ENCODE measurements at places on chromosomes 4 and X. TPM values are rescaled to one million over a fixed set of nuclear protein-coding genes. Genes with fewer than 3 reads are reported as not detected.

GRCh38 chr4:154507156-154507555, 15.6 kb upstream of the DCHS2 start:
- no peak for DNase-seq

- no peak for DNase-seq
Observed at GRCh38 chr4:40055511-40055862, 1.2 kb upstream of the N4BP2 start.

- no peak for DNase-seq
Observed at GRCh38 chr4:168293386-168293975, 25.1 kb downstream of the DDX60 start.

DNA sequence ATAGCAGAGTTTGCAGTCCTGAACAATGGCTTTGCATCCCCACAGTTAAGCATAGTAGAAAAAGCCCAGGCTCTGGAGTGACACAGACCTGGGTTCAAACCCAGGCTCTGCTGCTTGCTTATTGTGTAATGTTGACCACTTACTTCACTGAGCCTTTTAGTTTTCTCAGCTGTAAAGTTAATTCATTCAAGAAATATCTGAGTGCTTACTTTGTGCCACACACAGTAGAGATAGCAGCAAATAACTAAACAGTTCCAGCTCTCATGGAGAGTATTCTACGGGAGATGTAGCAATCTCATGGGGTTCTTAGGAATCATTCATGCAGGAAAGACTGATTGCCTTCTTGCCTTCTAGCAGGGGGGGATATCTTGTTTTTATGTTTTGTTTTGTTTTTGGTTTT, 63.2 kb downstream of the SLC9A6 start:
- no peak for DNase-seq

DNA sequence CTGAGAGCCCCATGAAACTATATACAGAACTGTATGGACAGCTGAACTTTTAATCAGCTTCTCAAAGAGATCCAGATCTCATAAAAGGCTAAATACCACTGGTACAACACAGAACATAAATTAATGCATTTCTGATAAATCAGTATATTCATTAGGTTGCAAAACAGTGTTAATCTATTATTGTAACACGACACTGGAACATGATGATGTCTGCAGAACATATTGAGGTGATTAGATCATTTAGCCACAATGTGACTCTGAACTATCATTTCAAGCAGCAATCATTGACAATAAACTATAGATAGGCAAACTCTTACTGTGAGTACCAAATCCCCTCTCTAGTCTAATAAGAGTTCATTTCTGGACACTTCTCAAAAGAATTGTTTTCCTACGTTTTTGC, 50.3 kb downstream of the GASK1B start:
- no peak for DNase-seq

DNA sequence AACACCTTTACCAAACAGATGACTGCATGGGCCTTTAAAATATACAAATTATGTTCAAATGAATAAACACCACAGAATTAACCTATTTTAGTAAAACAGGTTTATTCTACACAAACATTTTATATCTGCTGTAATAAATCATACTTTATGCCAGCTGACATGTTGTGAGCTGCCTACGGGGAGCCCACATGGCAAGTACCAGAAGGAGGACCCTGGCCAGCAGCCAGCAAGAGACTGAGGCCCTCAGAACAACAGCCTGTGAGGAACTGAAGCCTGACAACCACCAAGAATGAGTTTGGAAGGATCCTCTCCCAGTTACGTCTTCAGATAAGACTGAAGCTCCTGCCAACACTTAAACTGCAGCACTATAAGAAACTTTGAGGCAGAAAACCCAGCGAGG, 377.0 kb downstream of the PDGFC start:
- DNase-seq = no peak

DNA sequence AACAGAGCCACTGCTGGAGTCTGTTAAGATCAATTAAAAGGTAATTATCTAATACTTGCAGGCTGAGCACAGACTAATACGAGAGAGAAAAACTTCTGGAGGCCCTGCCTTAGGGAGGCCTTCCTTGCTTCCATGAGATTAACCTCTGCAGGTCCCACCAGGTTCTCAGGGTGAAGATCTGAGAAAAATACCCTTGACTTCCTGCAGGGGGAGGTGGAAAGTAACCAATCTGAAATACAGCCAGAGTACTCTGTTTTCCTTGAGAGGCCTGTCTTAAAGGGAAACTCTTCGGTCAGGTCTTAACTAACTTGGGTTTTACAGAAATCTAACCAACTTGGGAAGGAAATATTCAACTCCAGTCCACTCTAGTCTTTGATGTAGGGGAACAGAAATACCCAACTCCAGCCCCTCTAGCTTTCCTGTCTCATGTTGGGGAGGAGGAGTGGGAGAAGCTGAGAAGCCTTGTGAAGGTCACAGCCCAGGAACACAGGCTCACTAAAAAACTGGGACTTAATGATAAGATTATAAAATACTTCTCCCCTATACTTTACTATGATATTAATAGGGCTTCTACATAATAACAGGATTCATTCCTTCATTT, 77.1 kb downstream of the TBCK start:
- no peak for DNase-seq

DNA sequence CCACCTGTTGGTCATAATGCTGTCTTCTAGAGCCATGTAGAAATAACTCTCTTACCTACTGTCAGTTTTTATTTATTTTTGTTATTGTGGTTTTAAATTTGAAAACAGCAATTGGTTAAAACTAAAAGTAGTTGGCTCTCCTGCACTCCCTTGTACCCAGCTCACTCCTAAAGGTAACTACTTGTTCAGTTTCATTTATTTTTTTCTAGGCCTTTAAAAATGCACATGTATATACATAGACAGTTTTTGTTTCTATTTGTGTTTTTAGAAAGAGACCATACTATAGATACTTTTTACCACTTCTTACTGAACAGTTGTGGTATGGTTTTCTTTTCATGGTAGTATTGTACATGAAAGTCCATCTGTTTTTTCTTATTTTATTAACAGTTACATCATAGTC, 16.8 kb downstream of the SMAD1 start:
- no peak for DNase-seq

DNA sequence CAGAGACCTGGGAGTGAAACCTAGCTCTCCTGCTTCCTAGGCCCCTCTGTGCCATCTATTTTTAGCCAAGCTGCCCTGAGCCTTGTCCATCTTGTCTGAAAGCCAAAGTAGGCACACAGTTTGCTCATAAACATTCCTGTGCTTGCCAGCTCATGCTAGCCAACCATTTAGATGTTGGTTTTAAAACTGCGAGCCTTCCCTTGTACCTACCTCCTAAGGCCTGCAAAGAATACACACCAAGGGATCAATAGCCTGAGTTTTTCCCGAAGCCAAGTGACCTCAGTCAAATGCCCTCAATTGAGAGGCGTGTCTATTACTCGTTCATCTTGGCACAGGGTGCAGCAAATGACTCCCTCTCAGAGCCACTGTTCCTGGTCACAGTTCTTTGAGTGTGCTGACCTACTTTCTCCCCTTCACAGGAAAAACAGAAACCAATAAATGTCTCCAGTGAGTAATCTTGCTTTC, 48.5 kb downstream of the ZCCHC12 start:
- no peak for DNase-seq

DNA sequence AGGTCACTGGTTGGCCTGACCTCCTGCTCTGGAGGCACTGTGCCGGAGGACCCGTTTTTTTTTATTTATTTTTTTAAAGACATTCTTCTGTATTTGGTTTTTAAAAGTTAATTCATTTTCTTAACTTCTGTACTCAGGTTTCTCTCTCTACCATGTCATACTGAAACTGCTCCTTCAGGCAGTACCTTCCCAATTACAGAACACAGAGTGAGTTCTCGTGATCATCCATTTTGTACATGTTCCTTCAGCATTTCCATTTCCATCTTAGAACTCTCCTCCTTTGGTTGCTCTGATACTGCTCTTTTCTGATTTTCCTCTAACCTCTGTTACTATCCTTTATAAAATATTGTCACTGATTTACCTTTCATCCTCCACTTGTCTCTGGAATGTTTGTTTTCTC, 17.9 kb downstream of the UBE2K start:
- no peak for DNase-seq

GRCh38 chrX:19040373-19040772, 56.5 kb upstream of the PHKA2 start:
- no peak for DNase-seq

DNA sequence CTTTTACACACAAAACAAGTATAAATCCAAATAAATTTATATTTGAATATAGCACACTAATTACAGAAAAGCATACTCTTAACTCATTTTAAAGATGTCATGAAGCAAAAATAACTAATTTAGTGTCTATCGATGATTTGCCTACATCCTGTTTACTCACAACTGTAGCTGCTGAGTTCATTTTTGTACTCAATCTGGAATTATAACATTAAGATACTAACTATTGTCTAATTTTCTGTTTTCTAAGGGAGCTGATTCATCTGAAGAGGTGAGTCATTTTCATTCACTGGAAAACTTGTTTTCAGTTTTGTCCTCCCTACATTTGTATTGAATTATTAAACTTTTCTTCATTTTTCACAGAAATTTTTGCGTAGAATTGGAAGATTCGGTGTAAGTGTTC, 3.7 kb downstream of the STATH start:
- no peak for DNase-seq

DNA sequence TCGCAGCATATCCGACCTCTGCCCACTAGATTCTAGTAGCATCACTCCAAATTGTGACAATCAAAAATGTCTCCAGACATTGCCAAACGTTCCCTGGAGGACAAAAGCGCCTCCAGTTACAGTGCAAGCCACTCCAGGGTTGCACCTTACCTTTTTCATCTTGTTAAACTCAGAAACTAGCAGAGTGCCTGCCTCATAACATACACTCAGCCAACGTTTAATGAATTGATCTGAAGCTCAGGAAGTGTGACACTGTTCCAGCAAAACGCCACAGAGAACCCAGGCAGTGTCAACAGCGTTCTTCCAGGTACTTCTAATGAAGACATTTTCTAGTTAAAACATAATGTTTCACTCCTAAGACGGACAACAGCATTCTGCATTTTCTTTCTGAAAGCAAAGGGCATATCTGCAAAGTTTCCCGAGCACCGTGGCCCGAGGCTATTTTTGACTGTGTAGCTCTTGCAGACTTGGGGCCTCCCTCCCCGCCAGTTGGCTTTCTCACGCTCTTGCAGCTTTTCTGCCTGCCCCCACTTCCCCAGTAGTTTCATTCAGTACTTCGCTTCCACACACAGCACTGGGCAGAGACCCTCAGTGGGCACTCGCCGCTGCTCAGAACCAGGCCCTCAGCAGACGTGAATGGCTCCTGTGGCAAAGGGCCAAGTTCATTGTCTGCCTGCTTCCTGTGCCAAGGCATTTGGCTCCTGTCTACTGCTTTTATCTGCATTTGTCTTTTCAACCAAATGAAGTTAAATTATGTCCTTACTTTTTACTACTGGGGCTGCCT, 133.4 kb upstream of the TTC29 start:
- no peak for DNase-seq

RNF175 gene
- not detected for total RNA-seq

ZFP42 gene
- not detected for total RNA-seq

DACH2 gene
- total RNA-seq = not detected

DMD gene
- total RNA-seq = 0.32 TPM

ZMAT1 gene
- 18.0 TPM for total RNA-seq

TRIM75 gene
- not detected for total RNA-seq

Data from T-helper 17 cell (primary cell).